ENCODE measurements at places on chromosomes 12 and 14.

GRCh38 chr12:88579601-88580050, 645 bp downstream of the KITLG start:
- no peak for DNase-seq

DNA sequence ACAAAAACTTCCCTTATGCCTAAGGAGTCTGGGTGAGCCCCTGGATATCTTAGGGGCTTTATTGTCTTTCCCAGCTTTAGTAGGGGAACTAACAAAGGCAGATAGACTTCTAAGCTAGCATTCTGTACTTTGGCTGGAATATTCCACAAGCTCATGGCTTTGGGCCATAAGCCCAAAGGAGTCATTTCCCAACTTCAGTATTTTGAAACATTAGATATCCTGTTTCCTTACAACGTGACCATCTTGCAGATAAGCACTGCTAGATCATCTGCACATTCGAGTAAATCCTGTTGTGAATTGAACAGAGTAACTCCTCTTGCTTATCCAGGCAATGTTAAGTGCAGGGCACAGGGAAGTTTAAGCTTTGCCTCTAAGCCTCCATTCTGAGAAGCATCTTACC, 70.6 kb upstream of the ACTN1 start:
- no peak for DNase-seq

DNA sequence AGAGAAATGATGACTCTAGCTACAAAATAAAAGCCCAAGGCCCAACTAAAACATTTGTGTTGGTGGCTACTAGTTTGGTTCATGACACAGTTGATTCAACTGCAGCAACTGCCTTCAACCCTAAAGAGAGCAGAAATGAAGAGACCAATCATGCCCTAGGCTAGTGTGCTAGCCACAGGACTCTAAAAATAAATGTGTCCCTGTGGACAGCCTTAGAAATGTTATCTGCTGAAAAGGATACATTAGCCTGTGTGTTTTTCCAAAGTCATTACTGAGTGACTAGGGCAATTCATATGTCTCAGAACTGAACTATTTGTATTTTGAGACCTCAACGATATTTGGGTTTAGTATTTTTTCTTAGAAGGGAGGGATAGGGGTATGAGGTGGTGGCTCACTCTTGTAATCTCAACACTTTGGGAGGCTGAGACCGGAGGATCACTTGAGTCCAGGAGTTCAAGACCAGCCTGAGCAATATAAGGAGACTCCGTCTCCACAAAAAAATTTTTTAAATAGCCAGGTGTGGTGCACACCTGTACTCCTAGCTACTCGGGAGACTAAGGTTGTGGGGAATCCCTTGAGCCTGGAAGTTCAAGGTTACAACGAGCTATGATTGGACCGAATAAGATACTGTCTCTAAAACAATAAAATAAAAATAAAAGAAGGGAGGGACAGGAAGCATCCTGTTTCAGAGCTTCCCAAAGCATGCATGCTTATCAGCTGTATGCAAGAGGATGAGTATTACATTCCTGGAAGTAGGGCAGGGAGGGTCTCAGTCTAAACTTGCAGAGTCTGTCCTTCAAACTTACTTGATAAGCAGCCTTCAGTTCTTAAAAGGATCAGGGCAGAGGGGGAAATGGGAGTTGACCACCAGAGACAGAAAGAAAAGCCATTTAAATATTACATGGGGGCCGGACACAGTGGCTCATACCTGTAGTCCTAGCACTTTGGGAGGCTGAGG, 29.6 kb upstream of the NAP1L1 start:
- no peak for DNase-seq

GRCh38 chr12:77766224-77766623, 64.5 kb upstream of the NAV3 start:
- DNase-seq = no peak

DNA sequence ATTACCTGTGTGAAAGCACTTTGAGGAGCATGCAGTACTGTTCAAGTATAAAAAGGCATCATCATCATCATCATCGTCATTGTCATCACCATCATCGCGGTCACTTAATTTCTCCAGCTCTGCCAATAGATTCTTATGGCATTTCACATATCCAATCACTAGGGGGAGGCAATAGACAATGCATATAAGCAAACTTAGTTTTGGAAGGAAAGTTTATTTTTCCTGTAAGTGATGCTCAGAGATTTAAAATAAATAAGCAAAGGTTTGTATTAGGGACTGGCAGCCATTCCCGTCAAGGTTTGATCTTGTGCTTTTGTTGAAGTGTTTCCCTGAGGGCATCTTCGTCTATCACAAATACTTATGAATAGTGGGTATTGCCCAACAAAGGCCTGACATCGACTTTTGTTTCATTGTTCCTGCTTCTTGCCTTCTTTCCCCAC, 127.4 kb downstream of the KTN1 start:
- peak; percentile 35 for DNase-seq

DNA sequence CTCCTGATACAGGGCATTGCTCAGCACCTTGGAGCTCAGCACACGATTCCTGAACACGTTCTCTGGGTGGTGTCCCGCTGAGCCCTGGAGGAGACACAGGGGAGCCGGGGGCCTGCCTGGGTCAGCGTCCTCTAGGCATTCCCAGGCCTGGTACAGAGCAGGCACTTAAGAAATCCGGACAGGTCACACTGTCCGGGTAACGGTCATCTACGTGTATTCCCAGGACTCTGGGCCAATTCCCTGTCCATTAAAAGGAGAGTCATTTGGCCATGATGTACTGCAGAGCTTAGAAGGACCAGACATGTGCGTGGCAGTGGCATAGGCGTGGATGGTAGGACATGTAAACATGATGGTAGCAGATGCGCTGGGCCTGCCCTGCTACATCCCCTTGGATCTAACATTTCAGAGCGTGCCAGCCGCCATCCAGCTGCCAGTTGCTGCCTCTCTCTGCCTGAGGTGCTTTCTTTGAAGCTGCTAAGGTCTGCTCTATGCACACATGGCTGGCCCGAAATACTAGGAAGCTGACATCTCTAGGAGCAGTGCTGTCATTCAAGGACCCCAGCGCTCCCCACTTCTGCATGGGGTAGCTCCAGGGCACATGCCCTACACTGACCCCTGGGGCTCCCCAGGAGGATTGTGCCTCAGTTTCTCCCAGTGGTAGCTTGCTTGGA, 273.1 kb upstream of the RTL1 start:
- DNase-seq = no peak

DNA sequence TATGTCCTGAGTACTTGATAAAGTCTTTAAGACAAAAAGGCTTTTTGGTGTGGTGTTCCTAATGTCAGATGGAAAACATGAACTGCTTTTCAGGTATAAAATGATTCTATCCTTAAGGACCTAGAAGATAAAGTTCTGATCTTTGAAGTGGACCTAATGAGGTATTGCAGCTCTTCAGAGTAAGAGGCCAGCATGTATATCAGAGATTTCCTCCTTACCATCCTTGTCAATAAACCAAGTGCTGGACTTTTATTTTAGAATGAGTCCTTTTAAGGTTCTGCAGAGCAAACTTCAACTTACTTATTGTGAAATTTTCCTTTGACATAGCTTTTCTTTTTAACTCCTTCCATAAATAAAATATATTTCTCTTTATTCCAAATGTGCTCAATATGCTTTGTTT, 50.1 kb downstream of the UNC79 start:
- DNase-seq = no peak

DNA sequence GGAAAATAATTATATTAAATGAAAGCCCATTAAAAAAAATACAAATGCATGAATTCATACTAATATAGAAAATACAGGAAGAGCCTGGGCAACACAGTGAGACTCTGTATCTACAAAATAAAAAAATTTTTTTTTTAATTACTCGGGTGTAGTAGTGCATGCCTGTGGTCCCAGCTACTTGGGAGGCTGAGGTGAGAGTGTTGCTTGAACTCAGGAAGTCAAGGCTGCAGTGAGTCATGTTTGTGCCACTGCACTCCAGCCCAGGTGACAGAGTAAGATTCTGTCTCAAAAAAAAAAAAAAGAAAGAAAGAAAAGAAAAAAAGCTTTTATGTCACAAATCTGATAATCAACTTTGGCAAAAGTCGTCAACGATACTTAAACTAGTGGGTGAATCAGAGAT, 80.6 kb upstream of the PLEKHA5 start:
- DNase-seq = no peak

- DNase-seq = no peak
Measured at GRCh38 chr12:30106204-30106965, 322.6 kb upstream of the TMTC1 start.

GRCh38 chr12:78240827-78241226, 410.1 kb downstream of the NAV3 start:
- no peak for DNase-seq

DNA sequence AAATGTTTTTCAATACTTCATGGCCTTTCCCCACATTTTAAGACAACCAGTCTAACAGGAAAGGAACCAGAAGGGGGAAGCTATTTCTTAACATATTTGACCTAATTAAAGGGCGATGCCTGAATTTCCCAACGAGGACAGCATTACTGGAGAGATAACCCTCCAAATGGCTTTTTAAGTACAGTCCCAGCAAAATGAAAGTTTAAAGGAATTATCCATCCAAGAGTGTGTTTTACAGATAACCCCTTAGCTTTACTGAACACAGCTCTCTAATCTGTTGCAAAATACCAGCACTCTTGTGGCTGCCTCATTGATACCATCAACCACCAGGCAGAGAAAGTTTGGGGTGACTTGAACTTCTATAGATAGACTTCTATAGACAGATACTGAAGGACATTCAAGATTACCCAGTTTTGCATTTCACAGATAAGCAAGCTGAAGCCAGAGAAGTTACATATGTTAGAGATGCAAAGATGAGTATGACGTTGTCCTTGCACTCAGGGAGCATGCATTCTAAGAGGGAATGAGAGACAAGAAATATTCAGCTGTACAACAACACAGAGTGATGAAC, 41.3 kb upstream of the DUSP6 start:
- DNase-seq = no peak

GRCh38 chr12:120397824-120398540, 29.0 kb upstream of the MSI1 start:
- no peak for DNase-seq

- DNase-seq = no peak
Measured at GRCh38 chr12:28231248-28231647, 41.0 kb downstream of the CCDC91 start.

GRCh38 chr14:61524211-61524806, 171.0 kb upstream of the HIF1A start:
- DNase-seq = no peak

GRCh38 chr14:89748004-89748403, 206.5 kb downstream of the EFCAB11 start:
- no peak for DNase-seq

GRCh38 chr12:57250541-57250940, 446 bp downstream of the STAC3 start:
- no peak for DNase-seq

All from NCI-H1417 treated with DMSO at 0.1 percent for 48 hours (cell line).